HFFc6 (cell line): ENCODE measurements at places on chromosomes 4 and X. TPM values are rescaled to one million over a fixed set of nuclear protein-coding genes. Genes with fewer than 3 reads are reported as not detected.
A peak's percentile ranks its signal among the peaks of the same experiment; 100 is the strongest.

GRCh38 chr4:58214376-58214775, 1104.2 kb upstream of the IGFBP7 start:
- no peak overlapping the region for H3K4me3 ChIP-seq
- H3K36me3 ChIP-seq, result peaks cover 4% of the 10 kb centered on the region; the same call in 1 of the 2 replicates
- no peaks in the 10 kb centered on the region for H3K4me1 ChIP-seq
- no peaks in the 10 kb centered on the region for H3K27me3 ChIP-seq
- DNase-seq, result no peak

GRCh38 chr4:74263551-74263950, 44.7 kb upstream of the EPGN start:
- no peaks in the 10 kb centered on the region for H3K27me3 ChIP-seq
- H3K4me1 ChIP-seq, result peaks cover 35% of the 10 kb centered on the region
- no peak for DNase-seq
- no peak overlapping the region for H3K27ac ChIP-seq

DNA sequence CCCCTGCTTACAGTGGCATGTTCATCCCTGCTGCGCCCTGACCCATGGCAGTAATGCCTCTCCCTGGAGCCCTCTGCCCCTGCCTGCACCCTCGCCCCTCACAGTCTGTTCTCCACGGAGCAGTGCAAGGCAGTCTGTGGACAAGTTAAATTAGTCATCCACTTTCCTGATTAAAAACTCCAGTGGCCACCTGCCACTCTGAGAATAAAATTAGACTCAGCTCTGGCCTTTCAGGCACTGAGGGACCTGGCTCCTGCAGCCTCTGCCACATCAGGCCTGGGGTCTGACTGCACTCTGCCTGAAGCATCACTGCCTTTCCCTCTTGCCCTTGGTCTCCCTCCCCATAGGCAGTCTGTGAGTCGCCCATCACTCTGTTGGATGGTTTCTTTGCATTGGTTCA, 53.6 kb downstream of the GRK4 start:
- H3K36me3 ChIP-seq, result no peaks in the 10 kb centered on the region
- H3K27ac ChIP-seq, result no peak overlapping the region
- peaks cover 23% of the 10 kb centered on the region for H3K27me3 ChIP-seq
- no peak overlapping the region for H3K4me3 ChIP-seq

GRCh38 chr4:176883108-176883550, 90.4 kb upstream of the VEGFC start:
- H3K4me1 ChIP-seq, result peaks cover 85% of the 10 kb centered on the region
- peak overlapping the region; percentile 68 for H3K4me3 ChIP-seq
- H3K27me3 ChIP-seq, result no peaks in the 10 kb centered on the region
- DNase-seq, result no peak

GRCh38 chr4:186351668-186352194, 85.7 kb downstream of the F11 start:
- H3K4me3 ChIP-seq, result no peak overlapping the region
- no peaks in the 10 kb centered on the region for H3K36me3 ChIP-seq
- DNase-seq, result no peak
- no peaks in the 10 kb centered on the region for H3K4me1 ChIP-seq

DNA sequence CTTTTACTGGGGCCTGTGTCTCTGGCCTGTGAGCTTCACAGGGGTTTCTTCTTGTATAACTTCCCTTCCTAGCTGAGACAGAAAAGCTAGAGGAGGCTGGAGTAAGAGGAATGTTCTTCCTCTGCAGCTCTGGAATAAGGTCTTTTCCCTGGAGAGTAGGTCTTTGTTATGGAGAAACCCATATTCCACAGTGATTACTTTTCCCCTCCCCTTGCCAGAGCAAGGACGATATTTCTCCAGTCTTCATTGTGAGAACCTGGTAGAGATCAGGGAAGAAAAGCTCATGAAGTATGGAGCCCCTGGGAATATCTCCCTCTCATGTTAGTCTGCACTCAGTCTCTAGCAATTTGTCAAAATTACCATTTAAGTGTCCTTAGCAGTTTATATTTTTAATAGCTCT, 18.7 kb upstream of the GLRB start:
- peaks cover 36% of the 10 kb centered on the region for H3K4me1 ChIP-seq
- H3K27me3 ChIP-seq, result no peaks in the 10 kb centered on the region
- H3K36me3 ChIP-seq, result no peaks in the 10 kb centered on the region
- no peak overlapping the region for H3K4me3 ChIP-seq
- no peak overlapping the region for H3K27ac ChIP-seq

The COMMD8 gene
- total RNA-seq, result 33.3 to 36.8 TPM (median 36.7 TPM) in 3 replicates

The SERPINA7 gene
- total RNA-seq, result not detected in 3 replicates
